ENCODE measurements at places on chromosomes 2 and 18.

DNA sequence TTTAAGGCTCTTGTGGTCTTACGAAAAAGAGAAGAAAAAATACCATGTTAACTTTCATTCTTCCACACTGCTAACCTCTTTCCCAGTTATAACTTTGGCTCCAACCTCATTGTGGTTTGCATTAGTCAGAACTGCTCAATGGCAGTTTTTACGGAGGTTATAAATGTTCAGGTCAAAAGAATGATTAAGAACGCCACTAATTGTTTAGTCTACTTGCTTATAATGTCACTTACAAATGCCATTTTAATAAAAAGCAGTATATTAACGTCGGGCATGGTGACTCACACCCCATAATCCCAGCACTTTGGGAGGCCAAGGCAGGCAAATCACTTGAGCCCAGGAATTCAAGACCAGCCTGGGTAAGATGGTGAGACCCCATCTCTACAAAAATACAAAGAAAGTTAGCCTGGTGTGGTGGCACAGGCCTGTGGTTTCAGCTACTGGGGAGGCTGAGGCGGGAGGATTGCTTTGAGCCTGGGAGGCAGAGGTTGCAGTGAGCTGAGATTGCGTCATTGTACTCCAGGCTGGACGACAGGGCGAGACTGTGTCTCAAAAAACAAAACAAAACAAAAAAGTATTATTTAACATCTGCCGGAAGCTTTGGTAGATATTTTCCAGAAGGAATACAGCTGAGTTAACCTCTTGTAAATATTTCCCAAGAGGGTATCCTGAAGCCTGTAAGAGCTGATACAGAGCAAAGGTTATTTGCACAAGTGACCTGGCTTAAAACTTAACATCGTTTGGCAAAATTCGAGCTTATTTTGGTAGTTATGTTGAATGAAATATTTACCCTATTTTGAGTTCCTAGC lies 5.1 kb downstream of the AGPS start:
- H3K4me3 ChIP-seq = no peak overlapping the region
- H3K27me3 ChIP-seq = no peaks in the 10 kb centered on the region
- no peaks in the 10 kb centered on the region for H3K36me3 ChIP-seq
- peak overlapping the region; percentile 63 for H3K27ac ChIP-seq
- DNase-seq = no peak

GRCh38 chr2:1548910-1549673 lies 135.8 kb downstream of the TPO start:
- no peak overlapping the region for H3K27ac ChIP-seq
- peaks cover 14% of the 10 kb centered on the region for H3K4me1 ChIP-seq
- no peaks in the 10 kb centered on the region for H3K27me3 ChIP-seq
- H3K4me3 ChIP-seq = no peak overlapping the region
- H3K36me3 ChIP-seq = no peaks in the 10 kb centered on the region

- no peaks in the 10 kb centered on the region for H3K36me3 ChIP-seq
- DNase-seq = no peak
- no peak overlapping the region for H3K27ac ChIP-seq
- H3K4me3 ChIP-seq = no peak overlapping the region
- H3K27me3 ChIP-seq = no peaks in the 10 kb centered on the region
- no peaks in the 10 kb centered on the region for H3K4me1 ChIP-seq
These were observed 430.0 kb downstream of the STK39 start for GRCh38 chr2:167817422-167817821.

- H3K4me1 ChIP-seq = no peaks in the 10 kb centered on the region
- H3K27ac ChIP-seq = no peak overlapping the region
- no peaks in the 10 kb centered on the region for H3K36me3 ChIP-seq
These were observed 1.9 kb upstream of the IL1R2 start for GRCh38 chr2:101989740-101990460.

GRCh38 chr18:76524900-76525698 lies 30.1 kb upstream of the ZNF516 start:
- H3K36me3 ChIP-seq = no peaks in the 10 kb centered on the region
- H3K27ac ChIP-seq = peak overlapping the region; percentile 21
- DNase-seq = no peak
